ENCODE measurements at places on chromosomes 4 and X. TPM values are rescaled to one million over a fixed set of nuclear protein-coding genes. Genes with fewer than 3 reads are reported as not detected.

Gene TEX13B
- total RNA-seq = not detected

- DNase-seq = peak; percentile 73
These were observed at the start of gene PLAC8 for GRCh38 chr4:83114576-83114975. Gene PLAC8, minus strand, starts transcription at chr4:83114729. Its CDS starts 6,808 bp downstream, at chr4:83107921.

DNA sequence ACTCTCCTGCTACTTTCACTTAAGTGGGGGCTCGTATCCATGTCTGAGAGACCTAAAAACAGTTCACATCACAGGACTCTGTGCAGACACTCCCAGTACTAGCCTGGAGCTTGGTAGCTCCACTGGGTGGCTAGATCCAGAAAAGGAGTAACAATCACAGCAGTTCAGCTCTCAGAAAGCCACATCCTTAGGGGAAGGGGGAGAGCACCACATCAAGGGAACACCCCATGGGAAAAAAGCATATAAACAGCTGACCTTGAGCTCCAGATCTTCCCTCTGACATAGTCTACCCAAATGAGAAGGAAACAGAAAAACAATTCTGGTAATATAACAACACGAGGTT, 175.8 kb downstream of the FAM13A start:
- no peak for DNase-seq

- DNase-seq = no peak
These were observed 20.8 kb upstream of the LGI2 start for GRCh38 chr4:25051534-25051933.

DNA sequence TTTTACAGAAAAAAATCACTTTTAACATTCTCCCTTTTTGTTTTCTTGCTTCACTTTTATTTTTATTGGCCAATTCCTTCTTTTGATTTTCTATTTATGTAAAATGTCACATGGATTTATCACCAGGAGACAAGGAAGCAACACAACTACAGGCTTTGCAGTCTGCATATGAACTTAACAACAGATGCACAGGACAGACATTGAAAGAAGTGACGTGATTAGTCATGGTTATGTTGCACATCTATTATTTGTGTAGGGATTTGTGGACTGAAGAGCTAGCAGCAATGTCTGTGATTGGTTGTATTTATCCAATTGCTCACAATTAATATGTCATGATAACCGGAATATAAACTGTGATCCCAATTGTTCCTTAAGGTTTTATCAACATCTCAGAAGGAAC, 147.8 kb upstream of the KLF3 start:
- DNase-seq = no peak
